Activated naive CD4-positive, alpha-beta T cell treated with Interleukin-2 at 50 U/mL for 16 hours (primary cell): ENCODE measurements at places on chromosomes 6 and 20.

GRCh38 chr6:15487262-15487661, 175.6 kb downstream of the DTNBP1 start:
- no peak for DNase-seq

DNA sequence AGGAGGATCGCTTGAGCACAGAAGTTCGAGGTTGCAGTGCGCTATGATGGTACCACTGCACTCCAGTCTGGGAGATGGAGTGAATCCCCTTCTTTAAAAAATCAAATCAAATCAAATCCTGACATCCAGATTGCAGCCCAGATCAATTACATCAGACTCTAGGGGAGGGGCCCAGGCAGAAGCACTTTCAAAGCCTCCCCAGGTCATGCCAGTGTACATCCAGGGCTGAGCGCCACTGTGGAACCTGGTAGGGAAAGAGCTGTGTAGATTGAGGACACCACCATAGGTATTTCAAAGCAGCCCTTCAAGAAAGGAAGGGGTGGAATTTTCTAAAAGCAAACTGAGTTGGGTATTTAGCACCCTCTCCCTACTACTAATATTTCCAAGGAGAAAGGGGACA, 89.5 kb downstream of the PRND start:
- DNase-seq: no peak

DNA sequence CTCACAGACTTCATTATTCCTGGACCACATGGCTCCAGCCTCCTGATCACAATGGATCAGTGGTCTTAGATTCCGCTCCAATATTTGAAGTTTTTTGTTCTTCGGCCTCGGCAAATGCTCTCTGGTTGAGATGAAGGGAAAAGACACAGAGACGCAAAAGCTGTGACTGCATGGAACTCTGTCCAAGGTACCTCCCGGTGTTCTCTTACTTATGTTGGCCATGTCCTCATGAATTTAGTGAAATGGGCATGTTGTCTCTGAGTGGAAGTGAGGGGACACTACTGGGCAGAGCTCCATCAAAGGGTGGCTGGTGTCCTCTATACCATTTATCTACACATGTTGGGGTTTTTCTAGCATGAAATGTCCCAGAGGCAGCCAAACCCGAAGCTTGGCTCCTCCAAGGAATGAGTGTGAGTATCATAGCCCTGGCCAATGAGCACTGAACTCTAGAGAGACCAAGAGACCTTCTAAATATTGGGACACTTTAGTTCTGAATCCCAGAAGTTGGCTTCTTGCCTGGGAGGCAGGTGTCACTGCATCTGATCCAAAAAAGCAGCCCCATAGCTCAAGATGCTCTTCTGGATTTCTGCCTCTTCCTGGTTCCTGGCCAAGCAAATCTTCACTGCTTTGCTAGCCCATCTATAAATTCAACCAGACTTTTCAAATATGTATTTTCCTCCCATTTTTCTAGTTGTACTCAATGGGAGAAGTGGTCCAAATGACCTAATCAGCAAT, 34.1 kb downstream of the HLA-G start:
- no peak for DNase-seq

- DNase-seq: no peak
These were observed 96.0 kb upstream of the PRDM1 start for GRCh38 chr6:105990151-105990550.

GRCh38 chr6:71391126-71391525, 102.5 kb downstream of the OGFRL1 start:
- DNase-seq: no peak
